Activated CD4-positive, alpha-beta T cell treated with anti-CD3 and anti-CD28 coated beads for 48 hours (primary cell): ENCODE measurements at places on chromosomes 4 and X.

DNA sequence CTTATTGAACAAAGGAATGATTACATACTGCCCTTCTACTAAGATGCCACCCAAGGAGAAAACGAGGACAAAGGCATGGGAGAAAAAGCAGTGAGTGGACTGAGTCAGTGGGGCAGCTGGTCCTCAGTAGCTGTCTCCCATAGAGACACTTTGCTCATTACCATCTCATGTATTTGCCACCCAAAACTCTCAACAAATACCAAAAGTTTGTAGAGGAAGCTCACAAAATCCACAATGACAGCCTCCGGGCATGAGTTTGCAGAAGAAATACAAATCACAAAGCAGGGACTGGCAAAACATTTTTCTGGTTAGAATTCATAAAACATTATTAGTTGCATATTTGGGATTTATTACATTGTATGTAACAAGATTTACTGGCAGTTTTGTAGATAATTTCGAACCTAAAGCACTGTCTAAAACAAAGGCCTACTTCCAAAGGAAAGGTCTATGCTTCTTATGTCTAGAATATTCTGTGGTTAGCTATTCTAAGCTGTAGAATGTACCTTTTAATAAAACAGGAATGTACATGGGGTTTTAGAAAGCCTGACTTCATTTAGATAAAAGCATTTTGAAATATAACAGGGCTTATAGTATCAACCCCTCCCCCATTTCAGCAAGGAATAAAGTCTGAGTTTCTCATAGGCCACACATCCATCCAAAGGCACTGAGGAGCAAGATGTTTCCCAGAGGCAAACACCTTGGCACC lies 17.7 kb downstream of the PCDH18 start:
- no peak for DNase-seq

DNA sequence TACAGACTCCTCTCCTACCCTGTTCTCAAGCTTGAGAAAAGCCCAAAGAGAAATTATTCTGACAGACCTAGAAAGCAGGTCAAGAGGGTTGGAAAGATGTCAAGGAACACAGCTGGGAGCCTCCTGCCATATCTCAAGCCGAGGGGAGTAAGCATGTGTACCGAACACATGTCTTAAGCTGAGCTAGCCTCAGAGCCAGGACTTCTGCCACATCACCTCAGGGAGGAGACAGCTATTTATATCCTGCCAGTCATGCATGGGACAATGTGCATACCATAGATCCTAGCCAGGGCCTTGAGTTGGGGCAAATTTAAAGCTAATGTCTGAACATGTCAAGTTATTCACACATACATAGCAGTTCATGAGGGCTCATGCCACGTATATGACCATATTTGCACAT lies 11.8 kb downstream of the TMEM31 start:
- no peak for DNase-seq

DNA sequence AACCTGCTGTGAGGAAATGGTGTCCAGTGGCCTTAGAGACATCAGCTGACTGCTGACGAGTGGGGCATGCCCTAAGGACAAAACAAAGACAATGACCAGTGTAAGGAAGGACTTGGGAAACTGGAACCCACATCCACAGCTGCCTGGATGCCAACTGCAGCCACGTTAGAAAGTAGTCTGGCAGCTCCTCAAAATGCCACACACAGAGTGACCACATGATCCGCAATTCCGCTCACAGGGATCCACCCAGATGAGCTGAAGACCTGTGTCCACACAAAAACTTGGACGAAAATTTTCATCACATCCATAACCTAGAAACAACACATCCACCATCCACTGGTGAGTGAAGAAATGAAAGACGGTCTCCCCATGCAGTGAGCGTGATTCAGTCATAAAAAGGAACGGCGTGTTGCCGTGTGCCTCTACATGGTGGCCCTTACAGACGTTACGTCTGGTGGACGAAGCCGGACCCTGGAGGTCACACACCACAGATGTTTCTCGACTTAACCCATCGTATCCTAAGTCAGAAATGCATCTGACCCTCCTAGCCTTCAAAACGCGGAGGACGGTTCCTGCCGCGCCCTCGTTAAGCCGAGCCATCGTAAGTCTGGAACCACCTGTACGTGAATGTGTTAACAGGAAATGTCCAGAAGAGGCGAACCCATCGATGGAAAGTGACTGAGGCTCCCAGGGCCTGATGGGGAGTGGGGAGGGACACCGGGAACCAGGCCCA lies 40.6 kb upstream of the MXD4 start:
- DNase-seq, result no peak

DNA sequence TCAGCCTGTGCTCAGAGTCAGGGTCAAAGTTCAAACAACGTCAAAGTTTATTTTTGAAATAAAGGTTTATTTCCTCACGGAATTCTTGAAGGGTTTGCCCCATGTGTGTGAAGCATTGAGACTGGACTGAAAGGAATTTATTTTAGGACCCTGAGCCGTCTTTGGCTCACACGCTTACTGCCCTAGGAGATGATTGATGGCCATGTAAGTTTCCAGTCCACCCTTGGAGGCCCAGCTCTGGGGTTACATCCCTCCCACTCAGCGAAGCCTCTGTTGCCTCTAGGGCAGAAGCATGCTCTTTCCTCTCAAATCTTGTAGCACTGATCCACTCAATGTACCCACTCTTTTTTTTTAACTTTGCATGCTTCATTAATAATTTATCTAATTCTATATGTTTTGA lies 4.5 kb upstream of the NHSL2 start:
- no peak for DNase-seq

DNA sequence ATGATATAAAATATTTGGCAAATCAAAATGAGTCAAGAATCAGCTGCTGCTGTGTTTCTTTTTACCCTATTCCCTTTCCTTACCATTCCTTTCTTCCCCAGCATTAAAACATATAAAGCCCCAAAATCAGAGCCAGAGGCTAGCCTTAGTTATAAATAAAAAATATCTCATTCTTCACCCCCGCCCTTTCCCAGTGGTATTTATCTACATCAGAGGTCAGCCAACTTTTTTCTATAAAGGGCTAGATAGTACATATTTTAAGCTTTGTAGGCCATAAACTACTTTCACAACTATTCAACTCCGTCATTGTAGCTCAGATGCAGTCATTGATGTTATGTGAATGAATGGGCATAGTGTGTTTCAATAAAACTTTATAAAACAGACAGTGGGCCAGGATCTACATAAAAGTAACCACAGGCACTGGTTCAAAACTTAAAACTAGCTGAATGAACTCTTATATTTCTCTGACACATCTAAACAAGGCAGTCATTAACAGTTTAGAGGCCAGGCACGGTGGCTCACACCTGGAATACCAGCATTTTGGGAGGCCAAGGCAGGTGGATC lies 30.5 kb upstream of the TCEANC start:
- DNase-seq, result no peak

- no peak for DNase-seq
These were observed 32.8 kb downstream of the HDAC8 start for GRCh38 chrX:72539822-72540221.

GRCh38 chr4:17957688-17958087 lies 63.9 kb downstream of the LCORL start:
- DNase-seq, result no peak

DNA sequence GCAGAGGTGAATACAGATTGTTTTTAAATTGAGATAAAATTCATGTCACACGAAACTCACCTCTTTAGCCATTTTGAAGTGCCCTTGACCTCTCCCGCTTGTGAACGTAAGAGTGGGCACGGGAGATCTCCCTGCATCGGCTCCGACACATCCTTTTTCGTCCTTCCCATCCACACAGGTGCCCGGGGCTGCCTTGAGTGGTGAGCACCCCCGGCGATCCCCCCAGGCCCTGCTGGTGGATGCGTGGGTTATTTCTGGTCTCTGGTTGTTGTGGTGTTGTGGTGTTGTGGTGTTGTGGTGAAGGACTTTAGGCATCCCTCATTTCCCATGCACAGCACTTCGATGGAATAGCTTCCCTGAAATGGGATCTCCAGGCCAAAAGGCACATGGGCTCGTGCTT lies 46.1 kb downstream of the PSAPL1 start:
- no peak for DNase-seq

- no peak for DNase-seq
These were observed 155.2 kb downstream of the PDGFC start for GRCh38 chr4:156816360-156816755.

DNA sequence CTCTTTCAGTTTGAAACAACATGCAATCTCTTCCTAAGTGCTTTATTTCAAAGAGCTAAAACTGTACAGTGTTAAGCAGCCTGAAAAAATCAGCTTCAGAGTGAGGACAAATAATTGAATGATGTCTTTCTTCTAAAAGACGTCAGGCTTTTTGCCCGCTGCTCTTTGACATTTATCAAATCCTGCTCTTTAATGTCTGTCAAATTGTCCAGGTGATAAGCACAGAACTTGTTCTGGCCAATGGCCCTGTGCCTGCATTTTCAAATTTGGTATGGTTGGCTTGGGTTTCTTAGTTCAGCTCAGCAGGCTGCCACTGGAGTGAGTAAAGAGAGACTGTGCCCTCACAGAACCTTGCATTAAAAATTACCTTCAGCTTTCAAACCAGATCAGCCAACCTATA lies 712.9 kb upstream of the LCORL start:
- DNase-seq, result no peak

DNA sequence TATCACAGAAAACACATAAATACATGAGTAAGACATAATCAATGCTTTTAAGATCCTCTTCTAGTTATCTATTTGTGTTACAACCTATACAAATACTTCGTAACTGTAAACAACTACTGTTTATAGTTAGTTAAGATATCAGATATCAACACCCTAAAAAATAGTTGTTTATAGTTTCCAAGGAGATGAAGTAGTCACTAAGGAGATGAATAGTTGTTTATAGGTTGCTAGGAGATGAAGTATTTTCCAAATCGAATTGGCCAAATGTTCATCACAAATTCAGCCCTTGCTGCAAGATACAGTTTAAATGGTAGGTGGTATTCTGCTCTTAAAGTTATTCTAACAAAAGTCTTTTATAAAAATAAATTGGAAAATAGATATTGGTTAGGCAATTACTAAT lies 618.2 kb upstream of the PCDH10 start:
- no peak for DNase-seq

DNA sequence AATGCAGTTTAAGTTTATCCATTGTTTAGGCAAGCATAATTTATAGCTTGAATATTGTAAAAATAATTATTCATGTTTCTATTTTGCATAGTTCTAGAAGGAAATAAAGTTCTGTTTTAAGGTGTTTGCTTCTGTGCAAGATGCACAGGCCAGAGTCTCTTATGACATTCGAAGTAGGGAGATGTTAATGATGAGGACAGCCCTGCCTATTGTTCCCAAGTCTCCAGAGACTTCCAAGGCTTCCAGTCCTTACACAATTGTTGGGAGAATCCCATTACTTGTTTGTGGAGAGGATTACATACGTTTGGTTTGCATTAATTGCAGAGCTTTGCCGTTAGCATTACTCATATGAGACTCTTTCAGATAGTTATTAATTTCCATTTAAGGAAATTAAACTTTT lies 96.2 kb upstream of the ANK2 start:
- no peak for DNase-seq

DNA sequence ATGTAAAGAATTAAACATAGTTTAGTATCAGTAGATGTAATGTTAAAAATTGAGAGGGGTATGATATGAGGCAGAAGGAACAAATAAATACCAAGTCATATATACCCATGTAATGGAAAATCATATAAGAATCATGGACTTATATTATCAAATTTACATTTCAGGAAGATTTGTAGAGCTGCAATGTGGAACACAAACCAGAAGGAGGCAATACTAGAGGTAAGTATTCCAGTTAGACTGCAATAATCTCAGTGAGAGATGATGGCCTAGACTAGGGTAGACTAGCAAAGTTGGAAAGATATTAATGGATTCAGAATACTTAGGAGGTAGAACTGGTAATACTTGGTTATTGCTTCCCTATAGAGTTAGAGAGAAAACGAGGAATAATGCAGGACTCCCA lies 603.0 kb upstream of the KLHL4 start:
- DNase-seq, result no peak
